ENCODE measurements at places on chromosomes 12 and 14.

DNA sequence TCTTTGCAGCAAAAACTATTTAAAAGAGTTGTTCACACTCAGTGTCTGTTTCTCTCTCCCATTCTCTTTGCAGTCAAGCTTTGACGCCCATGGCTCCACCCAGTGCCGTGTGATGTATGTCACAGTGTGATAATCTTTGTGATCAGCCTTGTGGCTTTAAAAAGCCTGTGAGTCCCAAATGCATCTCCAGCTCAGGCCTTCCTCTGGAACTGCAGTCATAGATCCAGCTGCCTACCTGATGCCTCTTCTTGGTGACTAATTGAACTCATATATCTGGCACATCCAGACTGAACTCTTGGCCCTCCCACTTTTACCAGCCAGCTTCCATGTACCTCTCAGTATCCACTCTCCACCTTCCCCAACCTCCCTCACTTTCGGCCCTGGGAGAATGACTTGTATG lies 182.8 kb upstream of the ARHGAP5 start:
- DNase-seq: no peak

DNA sequence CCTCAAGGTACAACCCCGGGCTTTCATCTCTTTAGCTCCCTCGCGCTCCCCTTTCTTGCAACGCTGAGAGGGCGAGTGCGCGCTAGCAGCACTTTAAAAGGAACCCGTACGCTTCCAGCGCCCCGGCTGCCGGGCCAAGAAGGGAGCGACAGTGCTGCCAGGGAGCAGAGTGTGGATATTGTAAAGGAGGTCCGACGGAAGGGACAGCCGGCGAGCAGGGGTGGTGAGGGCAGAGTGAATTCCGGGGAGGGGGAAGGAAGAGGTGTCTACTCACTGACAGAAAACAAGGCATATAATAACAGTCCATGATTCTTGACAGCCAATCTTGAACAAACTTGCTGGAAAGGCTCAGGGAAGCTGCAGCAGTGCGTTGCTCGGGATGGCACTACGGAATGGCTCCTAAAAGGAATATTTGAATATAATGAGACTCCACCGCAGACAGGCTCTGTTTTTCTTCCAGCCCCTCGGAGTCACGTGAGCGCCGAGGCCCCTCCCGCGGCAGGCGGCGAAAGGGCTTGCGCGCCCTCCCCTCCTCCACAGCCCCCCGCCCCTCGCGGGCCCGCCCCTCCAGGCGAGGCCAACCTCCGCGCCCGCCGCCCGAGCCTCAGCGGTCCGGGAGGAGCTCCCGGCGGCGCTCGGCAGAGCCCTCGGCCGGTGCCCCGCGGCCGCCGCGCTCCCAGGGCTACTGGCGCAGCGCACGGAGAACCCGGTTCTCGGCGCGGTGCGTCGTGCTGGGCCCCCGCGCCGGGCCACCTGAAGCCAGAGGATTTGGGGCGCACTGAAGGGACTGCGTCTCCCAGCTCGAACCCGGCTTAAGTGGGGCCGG lies 3.4 kb downstream of the BMP4 start:
- DNase-seq: peak; percentile 33

GRCh38 chr12:51852404-51853137 lies 4.1 kb upstream of the FIGNL2 start:
- DNase-seq: no peak

DNA sequence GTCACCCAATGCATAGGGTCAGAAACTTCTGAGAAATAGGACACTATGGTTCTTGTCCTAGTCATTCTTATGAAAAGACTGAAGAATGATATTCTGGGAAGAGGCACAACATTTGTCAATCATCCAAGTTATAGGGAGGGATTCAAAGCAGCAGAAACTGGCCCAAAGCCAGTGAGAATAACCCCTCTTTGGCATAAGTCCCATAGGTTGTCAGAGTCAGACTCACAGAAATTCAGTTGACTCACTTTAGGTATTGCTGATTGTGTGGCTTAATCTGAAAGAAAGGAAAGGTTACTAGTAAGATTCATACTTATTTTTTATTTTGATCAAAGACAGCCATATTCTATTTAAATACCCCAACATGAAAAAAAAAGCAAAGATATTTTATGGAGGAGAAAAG lies 151.0 kb downstream of the SRGAP1 start:
- DNase-seq: no peak

DNA sequence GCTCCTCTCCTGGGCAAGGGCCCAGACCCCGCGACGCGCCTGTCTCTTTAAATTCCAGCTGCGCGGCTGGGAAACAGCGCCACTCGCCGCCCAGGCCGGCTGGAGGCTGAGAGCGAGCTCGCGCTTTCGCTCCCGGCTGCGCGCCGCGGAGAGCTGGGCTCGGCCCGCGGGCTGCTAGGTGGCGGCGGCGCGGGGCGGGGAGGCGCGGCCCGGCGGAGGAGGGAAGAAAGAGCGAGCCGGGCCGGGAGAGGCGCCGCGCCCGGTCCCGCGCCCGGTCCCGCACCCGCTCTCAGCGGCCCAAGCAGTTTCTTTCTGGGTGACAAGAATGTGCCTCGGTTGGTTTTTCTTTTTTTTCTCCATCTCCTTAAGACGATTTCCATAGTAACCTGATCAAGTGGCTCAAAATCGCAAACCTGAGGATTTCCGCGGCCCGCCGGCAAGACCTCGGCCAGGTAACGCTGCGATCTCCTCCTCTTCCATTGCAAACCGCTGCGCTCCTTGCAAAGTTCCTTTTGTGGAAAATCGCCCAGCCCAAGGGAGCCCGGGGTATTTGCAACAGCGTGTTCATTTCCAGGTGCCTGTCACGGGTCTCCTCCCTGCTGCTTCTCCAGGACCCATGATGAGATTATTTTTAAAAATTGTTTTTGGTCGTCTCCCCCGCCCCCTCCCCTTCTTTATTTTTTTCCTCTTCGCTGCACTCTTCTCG lies 259.5 kb upstream of the E2F7 start:
- peak; percentile 82 for DNase-seq

DNA sequence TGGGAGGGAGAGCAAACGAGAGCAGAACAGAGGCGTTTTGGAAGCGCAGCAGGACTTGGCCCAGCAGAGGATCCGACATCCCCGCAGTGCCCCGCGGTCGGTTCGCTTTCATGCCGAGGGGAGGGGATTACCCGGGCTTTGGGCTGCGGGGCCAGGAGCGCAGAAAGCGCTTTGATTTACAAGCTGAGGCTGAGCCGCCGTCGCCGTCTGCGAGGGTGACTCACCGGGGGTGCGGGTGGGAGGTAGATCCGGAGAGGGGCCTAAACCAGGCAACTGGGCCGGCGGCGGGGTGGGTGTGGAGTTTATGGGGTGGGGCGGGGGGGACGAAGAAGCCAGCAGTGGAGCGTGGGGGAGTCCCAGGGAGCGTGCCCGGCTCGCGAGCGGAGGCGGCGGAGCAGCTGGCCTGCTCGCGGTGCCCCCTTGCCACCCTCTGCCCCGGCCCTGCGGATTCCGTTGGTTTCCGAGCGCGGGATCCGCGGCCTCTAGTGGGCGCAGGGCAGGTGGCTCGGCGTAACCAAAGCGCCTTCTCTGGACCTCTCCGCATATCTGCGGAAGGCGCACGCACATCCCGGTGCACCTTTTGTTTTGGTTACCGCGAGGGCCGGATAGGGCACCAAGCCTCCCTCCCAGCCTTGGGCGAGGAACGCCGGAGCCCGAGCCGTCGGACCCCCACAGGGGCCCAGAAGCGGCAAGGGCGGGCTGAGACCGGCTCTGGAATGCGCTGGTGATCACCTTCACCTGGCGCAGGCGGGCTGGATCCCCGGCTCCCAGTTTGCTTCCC lies 2.6 kb downstream of the SIX4 start:
- no peak for DNase-seq

DNA sequence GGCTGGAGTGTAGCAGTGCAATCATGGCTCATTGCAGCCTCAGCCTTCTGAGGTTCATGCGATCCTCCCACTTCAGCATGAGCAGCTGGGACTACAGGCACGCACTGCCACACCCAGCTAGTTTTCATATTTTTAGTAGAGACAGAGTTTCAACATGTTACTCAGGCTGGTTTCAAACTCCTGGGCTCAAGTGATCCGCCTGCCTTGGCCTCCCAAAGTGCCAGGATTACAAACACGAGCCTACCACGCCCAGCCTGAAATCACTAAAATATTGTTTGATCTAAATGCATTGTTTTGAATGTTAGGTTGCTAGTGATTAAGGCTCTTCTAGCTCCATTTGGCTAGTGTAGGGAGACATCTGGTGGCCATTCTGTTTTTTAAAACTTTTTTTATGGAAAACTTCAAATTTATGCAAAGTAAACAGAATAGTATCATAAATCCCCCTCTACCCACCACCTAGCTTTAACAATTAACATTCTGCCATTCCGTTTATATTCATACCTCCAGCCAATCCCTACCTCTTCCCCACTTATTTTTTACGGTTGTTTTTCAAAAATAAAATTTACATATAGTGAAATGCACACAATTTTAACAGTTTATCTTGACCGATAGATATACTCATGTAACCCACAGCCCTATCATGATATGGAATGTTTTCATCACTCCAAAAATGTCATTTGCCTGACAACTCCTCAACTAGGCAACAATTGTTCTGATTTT lies 37.8 kb downstream of the MYO1H start:
- DNase-seq: peak; percentile 76

DNA sequence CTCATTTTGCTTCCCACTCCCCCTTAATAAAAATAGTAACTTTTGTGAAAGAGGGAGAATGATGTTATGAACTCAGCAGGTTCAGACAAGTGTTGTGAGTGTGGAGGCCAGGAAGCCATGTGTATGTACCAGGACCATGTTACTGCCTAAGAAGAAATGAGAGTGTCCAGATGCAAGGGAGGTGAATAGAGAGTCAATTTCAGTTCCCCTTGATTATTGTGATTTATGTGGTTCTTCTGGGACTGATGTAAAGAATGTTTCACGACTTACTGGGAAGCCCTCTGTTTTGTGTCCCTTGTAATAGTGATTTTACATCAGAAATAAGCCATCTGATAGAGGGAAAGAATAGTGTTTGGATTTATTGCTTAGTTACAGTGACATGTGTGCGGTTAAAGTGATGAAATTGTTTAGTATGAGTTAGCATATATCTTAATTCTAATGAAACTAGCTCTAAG lies 32.5 kb downstream of the FBXO34 start:
- no peak for DNase-seq

GRCh38 chr12:56551070-56551469 lies 29.4 kb downstream of the RBMS2 start:
- no peak for DNase-seq

GRCh38 chr12:84069699-84070098 lies 842.9 kb downstream of the SLC6A15 start:
- no peak for DNase-seq

DNA sequence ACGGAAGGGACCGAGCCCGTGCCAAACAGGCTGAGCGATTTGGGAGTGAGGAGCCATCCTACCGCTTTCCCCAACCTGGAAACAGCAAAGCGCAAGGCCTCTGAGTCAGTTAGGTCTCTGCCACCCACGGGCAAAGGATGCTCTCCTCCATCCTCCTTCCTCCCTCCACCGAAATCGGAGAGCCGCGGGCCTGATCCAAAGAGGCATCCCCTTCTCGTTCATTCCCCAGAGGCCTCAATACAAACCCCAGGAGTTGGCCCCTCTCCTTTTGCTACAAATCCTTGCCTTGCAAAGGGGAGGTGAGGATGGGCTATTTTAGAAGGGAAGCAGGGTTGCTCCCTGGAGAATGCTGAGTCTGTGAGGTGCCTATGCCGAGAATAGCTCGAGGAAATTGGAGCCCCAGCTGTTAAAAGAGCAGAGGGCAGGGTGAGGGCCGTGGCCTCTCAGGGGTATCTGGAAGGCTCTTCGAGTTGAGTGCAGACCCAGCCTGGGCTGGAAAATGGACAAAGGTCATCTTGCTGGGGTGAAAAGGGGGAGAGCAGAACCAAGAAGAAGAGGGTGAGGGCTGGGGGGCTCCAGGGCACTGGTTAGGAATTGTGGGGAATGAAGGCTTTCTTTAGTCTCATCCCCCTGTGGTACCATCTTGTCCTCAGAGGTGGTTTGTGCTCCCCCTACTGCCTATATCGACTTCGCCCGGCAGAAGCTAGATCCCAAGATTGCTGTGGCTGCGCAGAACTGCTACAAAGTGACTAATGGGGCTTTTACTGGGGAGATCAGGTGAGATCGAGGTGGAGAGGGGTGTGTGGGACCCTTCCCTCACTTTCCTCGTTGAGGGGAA lies 1.1 kb downstream of the TPI1 start:
- DNase-seq: no peak

DNA sequence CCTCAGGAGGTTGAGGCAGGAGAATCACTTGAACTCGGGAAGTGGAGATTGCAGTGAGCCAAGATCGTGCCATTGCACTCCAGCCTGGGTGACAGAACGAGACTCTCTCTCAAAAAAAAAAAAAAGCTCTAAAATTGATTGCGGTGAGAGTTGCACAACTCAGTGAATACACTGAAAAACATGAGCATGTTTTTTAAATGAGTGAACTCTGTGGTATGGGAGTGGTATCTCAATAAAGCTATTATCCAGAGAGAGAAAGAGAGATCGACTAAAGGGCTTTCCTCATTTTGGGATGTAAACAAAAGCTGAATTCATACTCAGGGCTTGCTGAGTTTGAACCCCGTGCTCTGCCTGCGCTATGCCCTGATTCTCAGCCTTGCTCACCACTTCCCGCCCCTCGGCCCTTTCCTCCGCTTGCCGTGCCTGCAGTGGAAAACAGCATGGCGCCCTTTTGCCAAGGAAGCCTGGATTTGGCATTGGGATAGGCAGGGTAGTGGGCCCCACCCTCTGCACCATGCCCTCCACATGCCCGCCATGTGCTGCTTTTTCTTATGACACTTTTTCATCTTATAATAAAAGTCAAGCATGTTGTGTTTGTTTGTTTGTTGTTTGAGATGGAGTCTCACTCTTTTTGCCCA lies 102.5 kb downstream of the LGMN start:
- no peak for DNase-seq

DNA sequence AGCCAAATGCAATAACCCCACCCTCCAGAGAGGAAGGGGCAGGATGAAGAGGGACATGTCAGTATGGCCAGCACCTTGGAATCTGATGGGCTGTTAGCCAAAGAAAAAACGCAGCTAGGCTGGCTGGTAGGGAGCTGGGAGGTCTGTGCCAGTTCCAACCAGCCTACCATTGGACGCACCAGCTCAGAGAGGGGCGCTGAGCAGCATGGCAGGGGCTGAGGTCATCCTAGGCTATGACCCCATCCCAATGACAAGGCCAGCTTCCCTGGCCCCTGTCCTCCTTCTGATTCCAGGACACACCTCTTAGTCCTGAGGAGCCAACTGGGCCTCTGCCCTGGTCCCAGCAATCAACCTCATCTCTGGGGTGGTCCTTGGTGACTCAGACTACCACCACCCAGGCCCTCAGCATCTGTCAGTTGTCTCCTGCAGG lies 12.2 kb downstream of the ACTN1 start:
- no peak for DNase-seq

DNA sequence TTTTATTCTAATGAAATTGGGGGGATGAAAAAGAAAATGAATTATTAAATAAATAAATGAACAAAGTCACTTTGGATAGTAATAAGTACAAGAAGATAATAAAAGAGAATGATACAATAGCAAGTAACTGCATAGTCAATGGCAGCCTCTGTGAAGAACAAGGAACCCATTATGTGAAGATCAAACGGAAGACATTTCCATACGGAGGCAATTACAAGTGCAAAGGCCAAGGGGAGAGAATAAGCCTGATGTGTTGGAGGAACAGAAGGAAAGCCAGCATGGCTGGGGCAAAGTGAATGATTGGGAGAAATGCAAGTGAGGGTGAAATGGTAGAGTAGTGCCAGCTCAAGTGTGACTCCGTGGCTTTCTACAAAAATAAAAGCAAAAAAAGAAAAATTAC lies 43.9 kb upstream of the CHPT1 start:
- no peak for DNase-seq
